ENCODE measurements at places on chromosomes 5 and 9.

- DNase-seq, result no peak
Observed at GRCh38 chr9:33659921-33660320, 135.4 kb upstream of the PRSS3 start.

DNA sequence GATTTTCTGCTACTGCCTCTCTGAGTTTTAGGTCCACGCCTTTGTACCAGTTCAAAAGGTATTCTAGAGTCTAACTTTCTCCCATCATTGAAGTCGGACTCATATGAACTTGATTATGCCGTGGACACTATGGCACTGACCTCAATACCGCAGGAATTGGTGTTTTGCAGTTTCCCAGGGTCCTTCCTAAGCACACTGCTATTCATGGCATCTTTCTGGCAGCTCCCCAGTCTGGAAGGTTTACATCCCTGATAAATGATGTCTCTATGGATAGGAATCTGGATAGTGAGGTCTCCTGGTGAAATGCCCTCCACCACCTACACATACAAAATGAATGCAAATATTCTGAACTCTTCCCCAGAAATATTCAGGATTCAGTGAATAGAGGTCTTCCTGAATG lies 422.2 kb downstream of the CTNND2 start:
- DNase-seq, result no peak

GRCh38 chr5:115435065-115435777 lies 109.4 kb downstream of the FEM1C start:
- no peak for DNase-seq

DNA sequence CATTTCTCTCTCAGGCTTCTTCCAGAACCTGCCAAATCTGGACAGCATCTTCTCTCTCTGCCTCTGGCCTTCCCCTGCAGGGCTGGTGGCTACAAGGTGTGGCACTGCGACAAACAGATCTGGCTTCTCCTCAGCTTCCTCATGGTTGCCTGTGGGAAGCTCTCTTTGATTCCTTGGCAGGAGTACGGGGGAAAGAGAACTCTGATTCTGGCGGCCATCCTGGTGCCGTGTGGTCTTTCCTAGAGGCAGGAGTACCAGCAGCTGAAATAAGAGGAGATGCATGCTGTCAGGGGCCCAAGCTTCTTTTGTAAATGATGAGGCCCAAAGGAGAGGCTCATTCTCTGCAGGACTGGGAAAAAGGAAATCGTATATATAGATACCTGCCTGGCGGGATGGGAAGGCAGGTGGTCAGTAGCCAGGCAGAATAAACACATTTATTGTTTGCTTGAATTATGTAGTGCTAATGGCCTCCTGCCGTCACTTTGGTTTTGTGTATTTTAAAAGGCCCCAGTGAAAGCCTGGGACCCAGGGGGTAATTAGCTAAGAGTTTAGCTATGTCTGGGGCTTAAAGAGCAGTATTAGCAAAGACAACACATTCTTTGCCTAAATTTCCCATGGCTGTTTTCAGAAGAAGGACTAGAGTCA lies at the start of gene CER1:
CER1 (minus strand) TSS at position 343 of the 645 bp plus-strand sequence; CDS start at position 282, 61 bp downstream.
- no peak for DNase-seq

DNA sequence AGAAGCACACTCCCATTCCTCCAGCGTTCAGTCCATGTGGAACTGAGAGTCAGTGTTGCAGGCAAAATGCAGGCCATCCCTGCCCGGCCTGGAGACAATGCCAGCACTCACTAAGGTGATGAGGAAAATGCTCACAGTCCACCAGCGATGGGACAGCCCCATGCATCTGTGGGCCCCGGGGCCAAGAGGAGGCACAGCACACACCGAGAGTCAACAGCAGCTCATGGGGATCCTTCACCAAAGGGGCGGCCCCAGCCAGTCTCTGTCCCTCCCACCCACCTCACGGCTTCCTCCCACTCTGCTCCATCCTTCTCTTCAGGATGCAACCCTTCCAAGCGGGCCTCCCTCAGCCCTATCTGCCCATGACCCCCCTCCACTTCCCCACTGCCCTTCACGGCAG lies 6.2 kb downstream of the SEMA4D start:
- no peak for DNase-seq

All from GM10248 (cell line).